ENCODE measurements at places on chromosomes 12 and 14. TPM values are rescaled to one million over a fixed set of nuclear protein-coding genes. Genes with fewer than 3 reads are reported as not detected.

MANSC4 gene
- total RNA-seq: not detected

- peaks cover 14% of the 10 kb centered on the region for H3K4me1 ChIP-seq
- H3K4me3 ChIP-seq: no peak overlapping the region
These were observed 319.9 kb downstream of the AEBP2 start for GRCh38 chr12:19759227-19759626.

GRCh38 chr14:103118663-103119404, 4.4 kb upstream of the TNFAIP2 start:
- peaks cover 29% of the 10 kb centered on the region for H3K4me1 ChIP-seq
- no peak overlapping the region for H3K4me3 ChIP-seq
- no peaks in the 10 kb centered on the region for H3K27me3 ChIP-seq
- DNase-seq: no peak
- no peak overlapping the region for H3K27ac ChIP-seq
- no peaks in the 10 kb centered on the region for H3K36me3 ChIP-seq

DNA sequence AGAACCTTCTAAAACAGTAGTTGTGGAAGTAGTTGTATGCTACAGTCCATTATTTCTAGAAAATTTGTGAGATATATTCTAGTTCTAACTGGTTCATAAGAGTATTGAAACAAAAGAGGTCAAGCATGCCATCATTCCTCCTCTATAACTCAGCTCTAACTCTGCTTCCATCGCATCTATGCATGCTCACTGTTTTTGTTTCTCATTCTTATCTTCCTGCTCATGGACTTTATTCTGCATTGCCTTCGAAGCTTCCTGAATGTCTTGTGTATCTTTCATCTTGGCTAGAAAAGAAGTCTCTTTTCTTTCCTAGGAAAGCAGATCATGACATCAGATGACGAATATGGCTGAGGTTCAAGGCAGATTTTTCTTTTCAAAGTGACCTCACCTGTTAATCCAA, 402 bp downstream of the LMNTD1 start:
- peak; percentile 82 for DNase-seq
- peaks cover 17% of the 10 kb centered on the region for H3K4me1 ChIP-seq
- no peak overlapping the region for H3K4me3 ChIP-seq
- H3K27ac ChIP-seq: peak overlapping the region; percentile 79
- no peaks in the 10 kb centered on the region for H3K27me3 ChIP-seq
- no peaks in the 10 kb centered on the region for H3K36me3 ChIP-seq
